ENCODE measurements at places on chromosomes 12 and 14.

- DNase-seq = no peak
Observed at GRCh38 chr14:55706893-55707292, 126.9 kb downstream of the KTN1 start.

DNA sequence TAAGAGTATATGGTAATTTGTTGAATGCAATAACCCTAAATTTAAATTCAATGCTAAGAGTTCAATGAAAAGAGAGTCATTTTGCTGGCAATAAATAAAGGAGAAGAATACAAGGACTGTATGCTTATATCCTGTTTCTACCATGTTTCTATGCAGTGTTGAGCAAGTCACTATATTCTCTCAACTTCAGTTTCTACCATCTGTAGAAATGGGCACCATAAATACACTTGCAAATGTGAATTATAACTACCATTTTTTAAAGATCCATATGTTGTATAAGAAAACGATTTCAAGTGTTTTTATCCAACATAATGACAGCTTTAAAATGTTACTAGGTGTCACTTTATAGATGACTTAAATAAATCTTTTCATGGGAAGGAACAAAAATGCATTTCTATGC is 170.3 kb downstream of the CEP128 start:
- no peak for DNase-seq

GRCh38 chr14:65210118-65210821 is 108.0 kb upstream of the MAX start:
- DNase-seq = no peak

DNA sequence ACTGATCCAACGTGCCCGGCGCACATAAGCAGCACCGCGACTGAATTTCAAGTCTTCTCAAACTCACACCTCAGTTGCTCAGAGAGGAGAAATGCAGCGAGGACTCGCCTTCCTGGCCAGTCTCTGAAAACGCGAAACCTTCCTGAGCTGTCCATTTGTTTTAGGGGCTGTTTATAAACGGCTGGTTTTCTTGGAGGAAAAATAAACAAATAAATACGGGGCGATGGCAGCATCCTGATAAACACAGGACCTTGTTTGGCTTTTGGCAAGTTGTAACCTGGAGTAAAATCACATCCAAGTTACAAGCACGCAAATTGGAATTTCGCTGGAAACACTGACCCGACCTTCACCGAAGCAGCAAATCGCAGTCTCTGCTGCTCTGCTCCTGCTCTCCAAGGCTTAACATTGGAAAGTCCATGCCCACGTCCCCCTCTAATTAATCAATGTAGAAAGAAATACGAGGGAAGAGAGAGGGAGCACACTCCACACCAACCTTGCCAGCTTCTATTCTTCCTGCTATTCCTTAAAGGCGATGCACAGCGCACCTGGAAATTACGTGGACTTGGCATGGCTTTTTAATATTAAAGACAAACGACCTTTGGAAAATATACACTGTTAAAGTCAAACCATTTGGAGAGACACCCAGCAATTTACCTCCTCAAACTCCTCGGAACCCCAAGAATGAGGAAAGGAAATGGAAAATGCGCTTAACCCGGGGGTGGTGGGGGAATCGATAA is 248.8 kb downstream of the APAF1 start:
- no peak for DNase-seq

DNA sequence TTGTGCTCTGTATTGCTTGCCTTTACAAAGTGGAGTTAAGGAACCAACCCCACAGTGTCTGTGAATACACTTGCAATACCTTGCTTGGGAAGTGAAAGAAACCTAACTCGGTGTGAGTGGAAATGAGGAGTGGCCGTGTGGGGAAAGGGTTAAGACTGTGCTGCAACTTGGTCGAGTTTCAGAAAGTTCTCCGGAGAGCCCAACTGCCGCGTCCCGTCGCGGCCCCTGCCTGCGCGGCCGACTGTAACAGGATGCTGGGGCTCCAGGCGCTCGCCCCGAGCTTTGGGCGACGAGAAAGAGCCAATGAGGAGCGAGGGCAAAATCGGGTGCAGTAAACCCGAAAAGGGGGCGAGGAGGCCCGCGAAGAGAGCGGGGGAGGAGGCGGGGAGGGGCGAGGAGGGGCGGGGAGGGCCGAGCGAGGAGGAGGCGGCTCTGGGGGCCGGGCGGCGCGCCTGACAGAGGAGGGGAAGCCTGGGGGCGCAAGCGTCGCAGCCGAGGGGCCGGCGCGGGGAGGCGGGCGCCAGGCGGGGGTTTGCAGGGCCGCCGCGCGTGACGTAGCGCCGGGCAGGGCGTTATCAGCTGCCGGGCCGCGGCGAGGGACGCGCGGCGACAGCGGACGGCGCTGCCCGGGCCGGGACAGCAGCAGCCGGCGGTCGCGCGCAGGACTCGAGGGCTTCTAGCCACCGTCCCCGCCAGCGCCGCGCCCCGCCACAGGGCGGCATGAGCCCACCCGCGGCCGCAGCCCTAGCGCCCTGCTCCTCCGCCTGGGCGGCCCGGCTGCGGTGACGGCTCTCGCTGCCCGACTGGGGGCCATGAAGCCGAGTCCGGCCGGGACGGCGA is at the start of gene DACT1:
Gene DACT1 (plus strand): TSS at position 572 of the 840 bp plus-strand sequence. CDS start 241 bp downstream, at position 813.
- DNase-seq = peak; percentile 9

DNA sequence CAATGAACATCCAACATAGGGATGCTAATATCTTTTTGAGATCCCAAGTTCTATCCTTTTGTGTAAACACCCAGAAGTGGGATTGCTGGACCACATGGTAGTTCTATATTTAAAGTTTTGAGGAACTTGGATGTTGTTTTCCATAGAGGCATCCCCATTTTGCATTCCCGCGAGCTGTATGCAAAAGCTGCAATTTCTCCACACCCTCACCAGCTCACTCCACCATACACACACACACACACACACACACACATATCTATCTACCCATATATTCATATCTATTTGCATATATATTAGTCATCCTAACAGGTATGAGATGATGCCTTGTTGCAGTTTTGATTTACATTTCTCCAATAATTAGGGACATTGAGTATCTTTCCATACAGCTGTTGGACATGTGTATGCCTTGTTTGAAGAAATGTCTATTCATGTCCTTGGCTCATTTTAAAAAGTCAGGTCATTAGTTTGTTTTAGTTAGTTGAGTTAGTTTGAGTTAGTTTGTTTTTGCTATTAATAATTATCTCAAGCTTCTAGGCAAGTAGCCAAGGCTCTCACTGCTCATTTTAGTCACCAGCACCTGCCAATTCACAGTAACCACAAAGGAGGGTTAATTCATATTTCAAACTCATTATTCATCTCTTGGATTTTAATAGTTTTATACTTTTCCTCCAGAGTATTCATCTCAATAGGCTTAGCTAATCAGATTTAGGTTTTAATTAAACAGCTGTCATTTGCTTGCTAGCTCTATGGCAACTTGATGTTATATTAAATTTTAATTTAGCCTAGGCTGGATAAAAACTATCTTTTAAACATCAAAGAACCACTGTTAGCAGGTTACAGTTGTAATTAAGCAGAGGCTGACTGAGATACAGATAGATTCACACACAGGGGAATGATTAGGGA is 1435.9 kb upstream of the TMEM132C start:
- no peak for DNase-seq

- no peak for DNase-seq
Observed at GRCh38 chr12:50925342-50925651, 27.0 kb upstream of the HIGD1C start.

- no peak for DNase-seq
Observed at GRCh38 chr12:27009881-27010301, 4.3 kb downstream of the TM7SF3 start.

- DNase-seq = no peak
Observed at GRCh38 chr14:44812672-44813071, 149.1 kb downstream of the KLHL28 start.

- DNase-seq = no peak
Observed at GRCh38 chr14:35250319-35250718, 41.9 kb upstream of the PSMA6 start.

GRCh38 chr14:55454264-55455002 is 14.0 kb upstream of the TBPL2 start:
- no peak for DNase-seq

GRCh38 chr14:76968621-76969063 is 59.9 kb downstream of the IRF2BPL start:
- DNase-seq = no peak

- no peak for DNase-seq
Observed at GRCh38 chr12:3044141-3044630, 33.0 kb upstream of the TSPAN9 start.

- no peak for DNase-seq
Observed at GRCh38 chr14:30587141-30587540, 28.2 kb downstream of the G2E3 start.

GRCh38 chr12:46450279-46450748 is 77.7 kb upstream of the SLC38A2 start:
- DNase-seq = no peak

GRCh38 chr12:10959804-10960203 is 20.7 kb upstream of the TAS2R14 start:
- DNase-seq = no peak

- DNase-seq = no peak
Observed at GRCh38 chr12:44616402-44616801, 259.7 kb downstream of the NELL2 start.
